Neuronal stem cell (in vitro differentiated cells): ENCODE measurements at places on chromosomes 2 and 18.

- no peak for DNase-seq
These were observed 147.8 kb downstream of the KCNE4 start for GRCh38 chr2:223199531-223200515.

DNA sequence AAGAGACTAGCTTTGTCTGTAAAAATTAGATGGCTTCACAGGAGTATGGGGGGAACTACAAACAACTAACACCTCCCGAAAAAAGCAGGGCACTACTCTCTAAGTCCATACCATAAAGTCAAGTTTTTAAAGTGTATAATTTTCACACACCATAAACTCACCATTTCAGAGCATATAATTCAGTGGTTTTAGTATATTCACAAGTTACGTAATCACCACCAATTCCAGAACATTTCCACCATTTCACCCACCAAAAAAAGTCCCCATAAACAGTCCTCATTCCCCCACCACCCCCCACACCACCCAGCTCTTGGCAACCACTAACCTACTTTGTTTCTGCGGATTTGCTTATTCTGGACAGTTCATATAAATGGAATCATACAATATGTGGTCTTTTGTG, 33.8 kb downstream of the CFAP36 start:
- DNase-seq, result no peak

DNA sequence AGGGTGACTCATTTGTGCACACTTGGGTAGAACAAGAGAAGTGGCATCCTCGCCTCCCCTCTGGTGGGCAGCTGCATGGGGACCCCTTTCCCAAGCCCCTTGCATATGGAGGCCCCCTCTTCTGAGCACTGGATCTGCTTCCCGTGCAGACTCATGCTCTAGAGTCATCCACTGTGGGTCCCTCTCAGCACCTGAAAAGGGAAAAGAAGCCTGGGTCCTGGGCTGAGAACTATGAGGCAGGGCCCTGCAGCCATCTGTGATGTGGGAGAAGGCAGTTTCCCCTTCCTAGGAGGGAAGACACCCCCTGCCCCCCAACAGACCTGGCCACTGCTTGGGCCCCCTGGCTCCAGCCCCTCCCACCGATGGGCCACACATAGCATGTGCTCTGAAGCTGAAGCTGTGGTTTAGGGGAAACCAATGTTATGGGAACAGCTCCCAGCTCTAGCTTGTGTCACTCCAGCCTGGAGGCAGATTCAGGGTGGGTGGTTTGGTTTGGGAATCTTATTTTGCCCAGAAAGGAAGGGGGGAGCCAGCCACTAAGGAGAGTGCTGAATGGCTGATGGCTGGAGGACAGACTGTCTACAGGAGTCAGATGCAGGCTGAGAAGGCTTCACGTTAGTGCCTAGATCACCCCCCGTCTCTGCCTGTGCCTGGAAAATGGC, 172.8 kb downstream of the GLI2 start:
- no peak for DNase-seq

GRCh38 chr18:75132098-75132870, 76.7 kb downstream of the PTGR3 start:
- no peak for DNase-seq
